Sciatic nerve (tissue), 2 donors: ENCODE measurements at places on chromosomes 2 and 18.
A peak's percentile ranks its signal among the peaks of the same experiment; 100 is the strongest.

DNA sequence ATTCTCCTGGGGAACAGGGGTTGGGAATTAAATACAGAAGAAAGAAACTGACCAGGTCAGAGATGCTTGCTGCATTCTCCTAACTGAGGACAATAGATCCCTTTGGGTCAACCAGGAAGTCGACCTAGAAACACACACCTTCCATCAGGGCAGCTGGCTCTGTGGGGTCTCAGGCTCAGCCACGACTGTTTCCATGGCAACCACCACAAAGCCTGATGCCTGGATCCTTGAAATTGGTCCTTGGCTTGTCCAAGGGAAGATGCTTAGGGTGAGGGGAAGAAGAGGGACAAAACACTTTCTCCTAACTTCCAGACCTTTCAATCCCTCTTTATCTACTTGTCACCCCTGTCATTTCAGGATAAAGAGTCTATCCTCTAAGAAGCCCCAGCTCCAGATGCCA is 194.4 kb downstream of the ALK start:
- no peak for DNase-seq

- DNase-seq: no peak
These were observed 43.2 kb downstream of the IL1R2 start for GRCh38 chr2:102034683-102035548.

- no peak for DNase-seq
These were observed 415.3 kb upstream of the VWC2L start for GRCh38 chr2:213995400-213996105.

DNA sequence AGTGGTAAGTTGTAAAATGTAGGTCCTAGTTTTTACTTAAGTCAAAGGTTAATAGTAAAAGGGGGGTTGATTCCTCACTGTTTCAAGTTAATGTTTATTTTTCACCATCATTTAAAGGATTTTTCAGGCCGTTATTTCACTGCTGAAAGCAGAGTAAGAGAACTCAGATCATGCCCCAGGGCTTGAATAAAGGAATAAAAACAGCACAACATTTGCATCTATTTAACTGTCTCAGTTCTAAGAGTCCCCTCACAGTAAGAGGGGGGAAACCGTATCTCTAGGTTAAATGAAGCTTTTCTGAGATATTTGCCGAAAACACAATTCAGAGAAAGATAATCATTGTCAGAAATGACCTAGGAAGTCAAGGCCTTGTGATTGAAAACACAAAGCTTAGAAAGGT is 138.2 kb upstream of the KCTD1 start:
- DNase-seq: no peak

GRCh38 chr2:124623560-124623959 is 598.5 kb downstream of the CNTNAP5 start:
- no peak for DNase-seq

- DNase-seq: no peak
These were observed 177.1 kb downstream of the EIPR1 start for GRCh38 chr2:3200420-3200939.

DNA sequence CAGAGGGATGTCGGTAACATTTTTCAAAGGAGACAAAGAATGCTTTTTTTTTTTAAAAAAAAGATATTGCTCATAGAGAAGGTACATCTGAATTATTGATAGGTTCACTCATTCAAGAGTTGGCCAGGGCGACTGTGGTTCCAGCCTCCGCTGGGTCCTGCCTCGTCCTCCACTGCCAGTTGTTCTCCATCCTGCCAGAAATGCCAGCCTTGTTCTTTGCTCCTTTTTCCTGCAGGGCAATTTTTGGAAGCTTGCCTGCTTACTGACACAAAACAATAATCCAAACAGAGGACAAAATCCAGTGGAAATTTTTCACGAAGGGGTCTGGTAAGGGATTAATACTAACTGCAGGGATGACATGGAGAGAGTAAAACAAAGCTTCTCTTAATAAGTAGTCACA is 1113.0 kb downstream of the CBLN2 start:
- no peak for DNase-seq

GRCh38 chr2:31555967-31556706 is 24.6 kb downstream of the SRD5A2 start:
- no peak for DNase-seq

DNA sequence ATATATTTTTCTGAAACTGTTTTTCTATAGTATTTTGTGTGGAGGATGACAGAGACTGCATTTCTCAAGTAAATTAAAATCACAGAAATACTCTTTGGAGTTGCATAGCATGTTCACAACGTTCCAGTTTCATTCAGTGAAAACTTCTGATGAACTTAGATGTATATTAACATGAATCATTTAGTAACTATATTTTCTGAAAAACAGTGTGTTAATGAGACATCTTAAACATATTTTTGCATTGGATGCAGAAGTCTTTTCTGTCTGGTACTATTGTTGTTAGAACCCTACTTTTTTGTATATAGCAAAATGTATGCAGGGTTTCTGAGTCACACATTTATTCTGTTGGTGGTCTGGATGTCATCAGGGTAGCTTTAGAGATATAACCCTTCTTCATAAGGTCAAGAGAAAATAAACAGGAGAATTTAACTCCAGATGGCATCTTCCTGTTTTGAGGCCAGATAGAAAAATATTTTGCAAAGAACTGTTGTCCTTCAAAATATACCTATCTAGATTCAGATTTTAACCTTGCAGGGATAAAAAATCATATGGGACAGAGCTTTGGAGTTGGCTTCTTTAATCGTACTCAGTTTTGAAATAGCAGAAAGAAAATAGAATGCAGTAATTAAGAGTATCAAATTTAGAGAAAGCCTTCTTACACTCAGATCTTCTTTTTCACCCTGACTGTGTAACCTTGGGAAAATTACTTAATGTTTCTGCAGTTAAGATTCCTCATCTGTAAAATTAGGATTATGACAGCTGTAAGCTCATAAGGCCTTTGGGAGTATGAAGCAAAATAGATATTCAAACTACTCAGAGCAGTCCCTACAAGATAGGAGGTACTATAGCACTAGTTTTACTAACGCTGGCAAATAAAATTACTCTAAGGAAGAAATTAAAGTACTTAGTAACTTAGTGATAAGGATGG is 5.3 kb downstream of the COL3A1 start:
- DNase-seq: no peak

GRCh38 chr2:239550357-239550756 is 149.5 kb upstream of the HDAC4 start:
- DNase-seq: no peak

DNA sequence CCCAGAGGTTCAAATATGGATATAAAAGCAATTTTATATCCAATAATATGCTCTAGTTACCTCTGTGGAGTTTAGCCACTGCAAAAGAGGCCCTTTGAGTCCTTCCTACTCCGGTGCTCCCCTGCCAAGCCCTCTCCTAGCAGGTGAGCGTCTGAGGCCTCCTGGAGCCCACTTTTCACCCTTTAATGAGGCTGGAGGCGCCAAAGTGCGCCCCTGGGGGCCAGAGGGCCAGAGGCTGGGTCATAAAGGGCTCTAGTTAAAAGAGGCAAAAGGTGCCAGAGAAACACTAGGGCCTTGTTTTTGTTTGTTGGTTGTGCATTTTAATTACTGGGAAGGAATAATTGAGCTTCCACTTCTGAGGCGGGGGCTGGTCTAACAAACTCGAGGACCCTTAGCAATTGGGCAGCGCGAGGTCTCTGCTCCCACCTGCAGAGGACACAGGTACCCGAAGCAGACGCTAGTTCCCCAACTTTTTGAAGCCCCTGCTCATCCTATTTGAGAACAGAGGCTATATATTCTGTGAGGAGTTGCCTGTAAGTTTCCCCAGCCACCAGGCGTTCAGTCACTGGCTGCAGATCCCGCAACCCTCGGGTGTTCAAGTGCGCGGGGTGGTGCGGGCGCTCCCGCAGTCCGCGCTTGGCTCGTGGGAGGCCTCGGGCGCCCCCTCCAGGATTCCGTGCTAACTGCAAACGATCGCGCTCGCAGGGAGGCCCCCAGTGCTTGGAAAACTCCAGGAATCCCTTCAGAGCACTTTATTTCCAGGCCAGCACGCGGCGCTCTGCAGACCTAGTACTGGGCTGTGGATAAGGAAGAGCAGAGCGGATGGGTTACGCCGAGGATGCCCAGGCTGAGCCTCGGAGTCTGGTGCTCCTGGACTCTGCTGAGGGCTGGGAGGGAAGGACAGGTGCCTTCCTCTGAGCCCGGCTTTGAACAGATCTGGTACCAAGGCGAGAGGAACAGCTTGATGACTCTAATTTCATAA is 14.1 kb downstream of the MSGN1 start:
- DNase-seq: peak; percentile 83

DNA sequence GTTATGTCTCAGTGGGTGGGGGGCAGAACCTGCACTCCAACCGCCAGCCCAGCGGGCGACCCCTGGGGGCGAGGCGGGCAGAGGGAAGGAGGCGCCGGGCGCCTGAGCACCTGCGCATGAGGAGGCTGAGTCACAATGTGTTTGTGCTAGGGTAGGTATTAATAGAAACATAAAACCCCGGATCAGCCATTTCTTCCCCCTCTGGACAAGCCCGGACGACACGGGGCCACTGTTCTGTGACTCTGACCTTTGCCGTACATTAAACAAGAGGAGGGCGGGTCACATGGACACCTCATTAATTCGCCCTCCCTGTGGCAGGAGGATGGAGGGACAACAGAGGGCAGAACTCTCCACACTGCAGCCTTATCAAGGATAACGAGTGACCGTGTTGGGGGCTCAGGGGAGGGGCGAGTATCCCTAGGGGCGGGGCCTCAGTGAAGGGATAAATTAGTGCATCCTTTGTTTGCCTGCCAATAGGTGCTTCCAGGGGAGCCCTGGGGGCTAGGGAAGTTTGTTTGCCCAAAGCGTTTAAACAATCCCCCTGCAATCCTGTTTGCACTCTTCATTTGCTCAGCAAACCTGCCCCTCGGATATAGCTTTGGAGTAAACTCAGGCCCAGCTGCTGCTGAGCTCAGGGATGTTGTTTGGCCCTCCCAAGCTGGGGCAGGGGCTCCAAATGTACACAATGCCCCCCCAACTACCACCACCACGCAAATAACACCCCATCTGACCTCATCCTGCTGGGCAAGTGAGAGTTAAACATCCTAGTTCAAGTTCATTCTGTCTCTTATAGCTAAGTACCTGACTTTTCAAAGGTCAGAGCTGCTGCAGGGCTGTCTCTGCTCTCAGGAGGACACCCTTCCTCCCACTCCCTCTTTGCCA is 171.2 kb upstream of the GLI2 start:
- DNase-seq: no peak

DNA sequence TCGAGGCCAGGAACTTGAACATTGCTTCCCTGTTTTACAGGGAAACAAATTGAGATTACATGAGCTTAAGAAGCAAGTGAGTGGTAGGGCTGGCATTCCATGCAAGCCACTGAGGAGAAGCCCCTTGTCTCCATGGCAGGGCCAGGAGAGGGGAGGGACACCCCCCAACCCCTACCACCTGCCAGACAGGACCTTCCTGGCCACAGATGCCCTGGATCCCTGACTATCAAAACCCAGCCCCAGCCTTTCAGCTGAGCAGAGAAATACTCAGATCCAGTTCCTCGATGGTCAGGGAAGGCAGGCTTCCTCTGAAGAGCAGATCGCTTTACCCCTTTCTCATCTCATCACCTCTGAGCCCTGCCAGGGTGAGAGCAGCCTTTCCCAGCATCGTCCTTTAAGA is 53.8 kb upstream of the ALPP start:
- peak; percentile 31 for DNase-seq

- no peak for DNase-seq
These were observed 40.8 kb upstream of the SLC35F5 start for GRCh38 chr2:113797237-113797636.

DNA sequence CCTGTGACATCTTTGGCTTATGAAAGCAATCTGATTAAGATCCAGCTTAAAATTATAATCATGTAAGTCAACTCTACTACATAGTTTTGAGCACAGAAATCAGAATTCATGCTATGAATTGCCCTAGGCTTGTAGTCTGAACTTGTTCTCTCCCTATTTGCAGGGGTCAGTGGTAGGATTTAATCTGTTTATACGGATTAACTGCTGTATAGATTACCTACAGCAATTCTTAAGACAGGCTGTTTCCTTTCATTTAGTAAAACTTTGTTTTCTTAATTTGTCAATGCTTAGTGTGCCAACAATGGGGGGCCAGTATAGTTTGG is 287.9 kb downstream of the PDE11A start:
- no peak for DNase-seq

DNA sequence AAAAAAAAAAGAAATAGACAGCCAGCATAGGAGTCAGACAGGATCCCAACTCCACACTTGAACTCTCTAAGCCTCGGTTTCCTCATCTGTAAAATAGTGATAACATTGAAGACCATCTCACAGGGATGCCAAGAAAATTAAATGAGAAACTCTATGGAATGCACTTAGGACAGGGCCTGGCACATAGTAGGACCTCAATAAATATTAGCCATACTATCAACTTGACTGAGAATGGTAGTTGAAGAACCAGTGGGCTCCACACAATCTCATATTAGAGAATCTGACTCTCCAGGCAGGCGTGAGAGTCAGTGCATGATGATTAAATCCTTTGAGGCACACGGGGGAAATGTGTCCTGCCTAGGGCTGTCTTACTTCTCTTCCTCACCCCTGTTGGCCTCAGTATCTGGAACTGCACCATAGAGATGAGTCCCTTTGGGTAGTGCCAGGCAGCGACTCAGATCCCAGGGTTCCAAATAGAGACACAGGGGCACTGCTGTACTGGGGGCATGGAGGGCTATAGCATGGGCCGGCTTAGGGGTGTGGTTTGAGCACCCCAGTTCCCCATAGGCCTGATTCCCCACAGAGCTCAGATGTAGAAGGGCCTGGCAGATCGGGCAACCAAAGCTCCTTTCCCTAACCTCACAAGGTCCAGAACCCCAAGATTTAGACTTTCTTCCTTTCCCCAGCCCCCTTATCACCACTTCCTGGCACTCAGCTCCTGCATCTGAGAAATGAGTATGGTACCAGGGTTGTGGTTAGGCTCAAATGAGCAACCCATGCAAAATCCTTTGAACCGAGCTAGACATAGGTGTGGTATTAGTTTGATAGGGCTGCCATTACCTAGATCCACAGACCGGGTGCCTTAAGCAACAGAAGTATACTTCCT is 51.3 kb upstream of the CAB39 start:
- DNase-seq: no peak

DNA sequence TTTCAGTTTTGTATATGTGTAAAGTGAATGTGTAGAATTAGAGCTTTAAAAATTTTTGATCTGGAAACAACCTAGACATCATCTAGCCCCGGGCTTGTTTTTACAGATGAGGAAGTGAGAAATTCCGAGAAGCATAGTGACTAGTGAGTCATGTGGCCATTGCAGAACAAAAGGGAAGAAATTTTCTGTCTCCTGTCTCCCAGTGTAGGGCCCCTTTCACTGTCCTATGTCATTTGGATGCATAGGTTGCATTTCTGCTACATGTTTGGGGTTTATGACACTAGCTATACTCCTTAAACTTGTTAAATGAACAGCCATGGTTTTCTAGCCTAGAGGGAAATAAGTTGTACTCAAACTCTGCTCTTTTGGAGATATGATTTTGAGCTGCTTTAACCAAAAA is 84.6 kb downstream of the PLCL1 start:
- DNase-seq: no peak

- DNase-seq: no peak
These were observed 651.6 kb downstream of the LRRTM4 start for GRCh38 chr2:76870581-76870980.

DNA sequence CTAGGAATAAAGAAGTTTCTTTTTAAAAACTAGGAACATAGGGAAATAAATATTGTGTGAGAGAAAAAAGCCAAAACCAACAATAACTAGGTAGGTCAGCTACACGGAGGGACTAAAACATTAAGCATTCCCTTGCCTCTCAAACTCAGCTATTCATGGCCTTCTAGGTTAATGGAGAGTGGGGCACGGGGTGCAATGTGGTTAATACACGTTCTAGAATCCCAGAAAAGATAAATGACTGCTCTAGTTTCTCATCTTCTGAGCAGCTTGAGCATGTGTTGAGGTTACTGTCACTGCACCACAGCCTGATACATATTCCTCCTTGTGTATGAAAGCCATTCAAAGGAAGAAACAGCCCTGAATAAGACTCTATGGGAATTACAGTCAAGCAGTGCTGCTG is 31.4 kb downstream of the SLC8A1 start:
- DNase-seq: no peak
